CD8-positive, alpha-beta T cell (primary cell): ENCODE measurements at places on chromosomes 1 and 21.

DNA sequence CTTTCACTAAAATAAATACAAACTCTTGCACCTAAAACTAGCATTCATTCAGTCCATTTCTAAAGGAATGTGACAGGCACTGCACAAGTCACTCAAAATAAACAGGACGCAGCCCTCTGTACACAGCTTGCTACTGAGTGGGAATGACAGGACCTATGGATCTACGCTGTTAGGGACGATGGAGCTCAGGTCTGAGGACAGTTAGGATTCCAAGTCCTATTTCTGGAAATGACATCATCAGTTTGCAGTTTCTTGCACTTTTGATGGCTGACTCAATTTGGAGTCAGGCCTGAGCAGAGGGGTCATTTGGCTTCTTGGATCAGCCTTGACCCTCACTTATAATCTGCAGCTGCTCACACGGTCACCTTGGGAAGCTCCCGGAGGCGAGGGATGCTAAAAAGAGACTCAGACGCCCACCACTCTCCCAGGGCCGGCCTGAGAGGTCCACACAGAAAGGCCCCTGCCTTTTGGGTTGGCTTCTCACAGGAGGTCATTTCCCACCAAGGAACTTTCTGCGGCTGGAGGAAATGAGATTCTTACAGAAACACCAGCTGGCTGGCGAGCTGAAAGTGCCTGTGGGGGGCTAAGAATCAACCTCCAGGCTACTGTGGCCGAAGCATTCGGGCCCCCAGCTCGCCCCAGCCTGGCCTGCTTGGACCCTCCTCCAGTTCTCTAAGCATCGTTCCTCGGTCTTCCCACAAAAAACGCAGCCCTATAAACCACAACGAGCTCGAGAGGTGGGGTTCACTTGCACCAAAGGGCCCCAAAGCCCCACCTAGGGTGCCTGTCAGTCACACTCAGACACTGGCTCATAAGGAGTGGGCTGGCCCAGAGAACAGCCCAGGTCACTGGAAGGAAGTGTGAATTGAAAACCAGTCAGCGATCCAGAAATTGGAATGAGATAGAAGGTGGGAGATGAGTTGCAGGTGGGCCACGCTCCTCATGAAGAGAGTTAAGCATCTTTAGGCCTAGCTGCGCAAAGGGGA, 8.9 kb upstream of the PDE9A start:
- DNase-seq: no peak

GRCh38 chr1:87093286-87093685, 178.9 kb downstream of the HS2ST1 start:
- no peak for DNase-seq

GRCh38 chr1:63984930-63985290, 211.1 kb downstream of the ROR1 start:
- DNase-seq: no peak

GRCh38 chr1:211735208-211736170, 60.1 kb upstream of the NEK2 start:
- DNase-seq: no peak
